CD4-positive, alpha-beta T cell treated with Interleukin-4 for 1 hour (primary cell): ENCODE measurements at places on chromosomes 3 and 15.

GRCh38 chr15:87348746-87349145, 907.8 kb downstream of the NTRK3 start:
- no peak for DNase-seq

GRCh38 chr3:22691856-22692628, 511.1 kb upstream of the UBE2E2 start:
- DNase-seq, result no peak

DNA sequence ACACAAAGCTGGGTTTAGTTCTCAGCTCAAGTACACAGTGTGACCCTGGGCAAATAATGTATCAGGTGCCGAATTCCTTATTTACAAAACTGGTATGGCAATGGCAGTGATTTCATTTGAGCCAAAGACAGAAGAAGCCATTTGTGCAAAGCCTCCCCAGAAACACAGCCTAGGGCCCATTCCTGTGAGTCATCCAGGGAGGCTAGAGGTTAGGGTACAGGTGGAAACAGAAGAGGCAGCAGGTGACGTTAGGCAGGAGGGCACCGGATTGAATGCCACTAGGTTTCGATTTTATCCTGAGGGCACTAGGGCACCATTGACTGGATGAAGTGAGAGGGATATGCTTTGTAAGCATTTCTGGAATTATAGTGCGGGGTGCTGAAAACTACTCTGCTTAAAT, 766.9 kb upstream of the NR2F2 start:
- DNase-seq, result no peak

GRCh38 chr3:40336101-40336500, 26.6 kb downstream of the EIF1B start:
- no peak for DNase-seq

DNA sequence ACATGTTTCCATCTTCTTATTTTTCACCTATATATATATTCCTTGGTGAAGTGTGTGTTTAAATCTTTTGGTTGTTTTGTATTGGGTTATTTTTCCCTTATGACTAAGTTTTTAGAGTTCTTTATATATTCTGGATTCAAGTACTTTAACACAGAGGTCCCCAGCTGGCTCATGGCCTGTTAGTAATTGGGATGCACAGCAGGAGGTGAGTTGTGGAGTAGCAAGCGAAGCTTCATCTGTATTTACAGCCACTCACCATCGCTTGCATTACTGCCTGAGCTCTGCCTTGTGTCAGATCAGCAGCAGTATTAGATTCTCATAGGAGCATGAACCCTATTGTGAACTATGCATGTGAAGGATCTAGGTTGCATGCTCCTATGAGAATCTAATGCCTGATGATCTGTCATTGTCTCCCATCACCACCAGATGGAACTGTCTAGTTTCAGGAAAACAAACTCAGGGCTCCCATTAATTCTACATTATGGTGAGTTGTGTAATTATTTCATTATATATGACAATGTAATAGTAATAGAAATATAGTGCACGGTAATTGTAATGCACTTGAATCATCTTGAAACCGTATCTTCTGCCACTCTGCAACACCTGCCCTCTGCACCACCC, 151.6 kb downstream of the RSRC1 start:
- DNase-seq, result no peak

GRCh38 chr3:15280853-15281532, 51.4 kb downstream of the SH3BP5 start:
- no peak for DNase-seq

DNA sequence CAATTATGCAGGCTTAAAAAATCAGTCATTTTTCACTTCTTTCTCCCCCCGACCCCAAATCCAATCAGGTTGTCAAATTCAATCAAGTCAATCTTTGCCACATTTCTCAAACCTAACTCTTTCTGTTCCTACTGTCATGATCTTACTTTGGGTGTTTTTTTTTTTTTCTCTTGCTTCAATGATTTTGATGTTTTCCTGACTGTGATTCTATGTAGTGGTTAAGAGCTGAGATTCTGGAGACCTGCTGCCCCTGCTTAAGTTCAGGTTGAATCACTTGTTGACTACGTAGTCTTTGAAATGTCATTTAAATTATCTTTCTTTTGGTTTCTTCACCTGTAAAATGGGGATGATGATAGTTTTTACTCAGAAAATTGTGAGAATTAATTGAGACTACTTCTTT, 117.5 kb downstream of the TPRG1 start:
- no peak for DNase-seq

DNA sequence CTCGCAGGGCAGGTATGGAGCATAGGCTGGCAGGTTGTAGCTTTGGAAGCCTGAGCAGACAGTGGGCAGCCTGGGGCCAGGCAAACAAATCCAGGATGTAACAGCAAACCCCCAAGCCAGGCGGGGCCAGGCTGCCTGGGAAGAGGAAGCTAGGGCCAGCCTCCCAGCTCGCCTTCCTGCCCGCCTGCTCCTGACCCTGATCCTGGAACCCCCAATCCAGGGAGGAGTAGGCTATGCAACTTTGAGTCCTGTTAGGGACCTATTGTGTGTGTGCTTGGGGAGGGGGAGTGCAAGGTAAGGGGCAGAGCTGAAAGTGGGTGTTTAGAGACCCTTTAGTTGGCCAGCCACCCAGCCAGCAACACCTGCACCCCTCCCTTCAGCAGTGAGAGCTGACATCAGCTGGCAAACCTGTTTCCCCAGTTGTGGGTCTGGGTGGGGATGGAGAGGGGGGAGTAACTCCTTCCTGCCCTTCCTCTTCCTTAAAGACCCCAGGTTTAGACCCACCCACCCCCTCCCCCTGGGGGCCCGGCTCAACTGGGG, 2.5 kb downstream of the NBEAL2 start:
- DNase-seq, result no peak

GRCh38 chr15:85749261-85750151, 45.2 kb downstream of the KLHL25 start:
- DNase-seq, result no peak
